NCI-H345 (cell line): ENCODE measurements at places on chromosomes 1 and 21.

DNA sequence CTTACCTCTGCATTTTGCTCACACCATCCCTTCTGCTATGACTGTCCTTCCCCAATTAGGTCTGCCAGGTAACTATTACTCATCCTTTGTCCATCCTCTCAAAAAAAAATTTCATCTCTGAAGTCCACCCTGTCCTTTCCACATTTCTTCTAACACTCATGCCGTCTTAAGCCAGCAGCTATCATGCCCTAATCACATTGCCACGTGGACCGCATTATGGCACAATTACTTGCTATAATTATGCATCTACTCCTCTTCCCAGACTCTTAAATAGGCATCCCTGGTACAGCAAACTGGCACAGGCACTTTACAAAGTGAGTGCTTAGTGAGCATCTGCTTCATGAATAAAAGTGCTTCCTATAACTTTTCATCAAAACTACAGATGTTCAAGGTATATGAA, 295.4 kb upstream of the ESRRG start:
- no peak for DNase-seq

DNA sequence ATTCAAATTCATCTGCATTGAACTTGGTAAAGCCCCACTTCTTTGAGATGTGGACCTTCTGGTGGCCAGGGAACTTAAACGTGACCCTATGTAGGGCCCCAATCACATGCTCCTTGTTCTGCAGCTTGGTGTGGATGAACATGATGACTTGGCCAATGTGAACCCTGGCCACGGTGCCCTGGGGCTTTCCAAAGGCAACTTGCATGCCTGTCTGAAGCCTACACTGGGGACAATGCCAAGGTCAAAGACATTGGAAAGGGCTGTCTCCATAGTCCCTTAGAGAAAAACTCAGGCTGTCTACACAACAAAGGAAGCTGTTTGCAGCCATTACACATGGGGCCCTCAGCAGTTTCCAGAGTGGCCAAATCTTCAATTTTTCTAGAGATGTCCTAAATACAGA, 8.9 kb upstream of the VPS13D start:
- DNase-seq, result no peak

GRCh38 chr1:67601955-67602354, 83.0 kb upstream of the GADD45A start:
- no peak for DNase-seq

GRCh38 chr1:19620786-19621185, 23.3 kb upstream of the NBL1 start:
- DNase-seq, result no peak

- DNase-seq, result no peak
Observed at GRCh38 chr1:211684331-211684730, 8.9 kb upstream of the NEK2 start.

DNA sequence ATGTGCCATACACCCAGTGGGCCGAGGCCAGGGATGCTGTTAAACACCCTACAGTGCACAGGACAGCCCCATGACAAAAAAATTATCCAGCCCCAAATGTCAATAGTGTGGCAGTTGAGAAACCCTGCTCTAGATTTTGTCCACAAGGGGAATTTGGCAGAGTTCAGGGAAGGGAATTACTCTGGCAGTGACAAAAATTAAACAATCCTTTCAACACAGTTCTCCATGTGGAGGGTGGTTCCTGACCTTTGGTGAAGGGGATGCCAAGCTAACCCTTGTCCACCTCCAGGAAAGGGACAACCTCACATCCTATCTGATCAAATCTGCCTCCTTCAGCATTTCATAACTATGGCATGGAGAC, 28.4 kb upstream of the CD84 start:
- DNase-seq, result no peak

- no peak for DNase-seq
Observed at GRCh38 chr21:43626390-43626789, 32.9 kb downstream of the HSF2BP start.

DNA sequence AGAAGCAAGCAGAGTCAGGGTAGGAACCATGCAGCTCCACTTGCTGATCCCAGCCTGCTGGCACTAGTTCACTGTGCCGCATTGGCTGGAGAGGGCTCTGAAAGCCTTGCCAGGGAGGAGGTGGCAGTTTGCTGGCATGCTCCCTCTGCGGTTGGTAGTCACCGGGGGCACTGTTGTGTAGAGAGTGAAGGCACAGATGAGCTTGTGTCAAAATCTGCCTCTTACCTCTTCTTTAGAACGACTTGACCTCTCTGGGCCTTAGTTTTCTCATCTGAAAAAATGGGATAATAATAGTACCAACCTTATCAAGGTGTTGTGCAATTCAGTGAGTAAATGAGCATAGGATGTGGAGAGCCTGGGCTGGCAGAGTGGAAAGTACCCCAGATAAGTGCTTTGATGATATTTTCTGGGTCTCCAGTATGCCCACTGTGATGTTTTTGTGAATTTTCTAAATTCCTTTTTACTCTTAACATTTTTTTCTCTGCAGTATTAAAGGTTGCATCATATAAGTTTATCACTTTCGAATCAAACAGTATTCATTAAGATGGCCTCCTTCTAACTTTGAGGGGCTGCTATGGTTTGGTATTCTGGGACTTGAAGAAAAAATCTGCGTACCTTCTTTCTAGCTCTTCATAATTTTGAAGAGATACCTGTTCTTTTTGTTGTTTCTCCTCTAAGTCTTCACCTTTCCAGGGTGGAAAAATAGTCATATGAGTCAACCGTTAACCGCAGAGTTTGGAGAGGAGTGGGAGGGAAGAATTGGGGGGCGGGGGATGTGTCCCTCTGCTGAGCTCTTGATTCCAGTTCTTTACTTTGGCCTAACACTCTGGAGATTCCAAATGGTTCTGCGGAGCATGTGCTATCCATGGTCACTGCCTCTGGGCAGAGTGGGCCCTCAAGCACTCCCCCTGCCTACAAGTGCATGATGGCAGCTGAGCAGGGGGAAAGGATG, 26.8 kb downstream of the SZRD1 start:
- DNase-seq, result no peak
